ENCODE measurements at places on chromosomes 6 and 20.

- no peak for DNase-seq
These were observed 265.5 kb downstream of the ALDH8A1 start for GRCh38 chr6:134684423-134684795.

- DNase-seq, result no peak
These were observed 71.2 kb upstream of the PLCB4 start for GRCh38 chr20:8997701-8998117.

DNA sequence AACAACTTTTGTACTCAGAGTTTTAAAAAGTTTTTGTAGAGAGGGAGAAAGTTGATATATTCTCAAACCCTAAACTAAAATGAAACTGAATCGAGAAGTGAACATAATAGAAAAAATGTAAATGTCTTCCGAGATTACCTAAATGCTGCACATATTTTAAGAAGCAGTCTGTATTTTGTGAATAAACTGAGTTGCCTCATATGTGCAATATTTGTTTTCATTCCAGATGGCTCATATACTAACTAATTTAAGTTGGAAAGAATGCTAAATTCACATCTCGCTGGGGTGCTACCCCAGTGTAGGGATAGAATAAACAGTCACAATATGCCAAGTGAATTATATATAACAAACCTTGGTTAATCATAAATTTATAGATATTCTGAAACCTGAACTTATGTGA is 285.9 kb upstream of the THEMIS start:
- no peak for DNase-seq

DNA sequence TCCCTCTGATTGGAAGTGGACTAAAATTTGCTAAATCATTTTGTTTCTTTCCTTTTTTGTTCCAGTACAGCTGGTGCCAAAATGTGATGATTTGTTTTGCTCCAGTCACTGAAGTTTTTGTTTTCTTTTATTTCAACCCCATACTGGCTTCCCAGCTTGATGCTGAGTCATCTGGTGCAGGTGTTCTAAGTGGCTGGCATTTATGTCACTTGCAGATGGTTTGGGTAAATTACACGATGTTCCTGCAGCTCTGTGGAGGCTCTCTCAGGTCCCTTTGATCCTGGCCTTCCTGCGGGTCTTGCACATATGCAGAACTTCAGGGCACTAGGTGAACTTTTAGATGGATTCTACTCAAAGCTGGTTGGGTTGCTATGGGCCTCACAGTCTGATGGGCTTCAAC is 577.7 kb downstream of the HAO1 start:
- DNase-seq, result no peak

DNA sequence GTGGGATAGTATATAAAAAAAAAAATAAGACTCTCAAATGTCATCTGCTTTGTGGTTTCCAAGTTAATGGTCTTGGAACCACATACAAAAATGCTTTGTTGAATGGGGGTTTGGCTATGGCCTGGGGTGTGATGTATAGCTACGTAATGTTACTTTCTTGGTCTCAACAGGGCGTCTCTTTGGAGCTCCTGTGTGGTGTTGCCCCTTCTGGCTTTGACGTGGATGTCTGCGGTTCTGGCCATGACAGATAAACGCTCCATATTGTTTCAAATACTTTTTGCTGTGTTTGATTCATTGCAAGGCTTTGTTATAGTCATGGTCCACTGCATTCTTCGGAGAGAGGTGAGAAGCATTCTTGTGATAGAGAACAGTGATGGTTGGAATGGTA is 457.7 kb downstream of the LMBRD1 start:
- no peak for DNase-seq

- DNase-seq, result no peak
These were observed 53.4 kb upstream of the RALGAPA2 start for GRCh38 chr20:20765696-20766365.

GRCh38 chr20:63651942-63652191 is 1.4 kb downstream of the STMN3 start:
- no peak for DNase-seq

DNA sequence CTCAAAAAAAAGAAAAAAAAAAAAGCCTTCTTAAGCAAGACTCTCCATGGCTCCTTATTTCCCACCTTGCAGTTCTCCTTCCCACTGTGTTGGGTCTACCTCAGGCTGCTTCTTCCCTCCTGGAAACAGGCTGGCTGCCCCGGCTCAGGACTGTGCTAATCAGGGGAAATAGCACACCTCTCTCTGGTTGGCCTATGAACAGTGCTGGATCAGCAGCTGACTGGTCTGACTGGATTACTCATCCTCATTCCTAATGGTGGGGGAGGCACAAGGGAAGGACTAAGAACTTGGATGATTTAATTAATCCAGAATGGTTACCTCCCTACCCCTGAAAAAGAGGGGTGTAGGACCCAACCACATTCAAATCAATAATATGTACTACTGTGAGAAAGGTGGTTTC is 3.9 kb upstream of the SRSF3 start:
- DNase-seq, result peak; percentile 34

- DNase-seq, result peak; percentile 8
These were observed 11.5 kb upstream of the DEFB113 start for GRCh38 chr6:49980898-49981297.

- DNase-seq, result no peak
These were observed 136.6 kb downstream of the COL9A1 start for GRCh38 chr6:70166088-70166958.

DNA sequence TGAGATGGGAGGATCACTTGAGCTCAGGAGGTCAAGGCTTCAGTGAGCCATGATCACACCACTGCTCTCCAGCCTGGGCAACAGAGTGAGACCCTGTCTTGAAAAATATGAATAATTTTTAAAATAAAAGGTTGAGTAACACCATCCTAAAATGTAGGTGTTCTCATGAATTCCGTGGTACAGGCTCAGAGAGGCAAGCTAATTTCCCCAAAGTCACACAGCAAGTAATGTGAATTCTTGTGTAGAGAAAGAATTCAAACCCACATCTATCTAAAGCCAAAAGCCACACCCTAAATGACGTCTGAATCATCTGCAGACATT is 80.5 kb downstream of the ZNF217 start:
- DNase-seq, result no peak

DNA sequence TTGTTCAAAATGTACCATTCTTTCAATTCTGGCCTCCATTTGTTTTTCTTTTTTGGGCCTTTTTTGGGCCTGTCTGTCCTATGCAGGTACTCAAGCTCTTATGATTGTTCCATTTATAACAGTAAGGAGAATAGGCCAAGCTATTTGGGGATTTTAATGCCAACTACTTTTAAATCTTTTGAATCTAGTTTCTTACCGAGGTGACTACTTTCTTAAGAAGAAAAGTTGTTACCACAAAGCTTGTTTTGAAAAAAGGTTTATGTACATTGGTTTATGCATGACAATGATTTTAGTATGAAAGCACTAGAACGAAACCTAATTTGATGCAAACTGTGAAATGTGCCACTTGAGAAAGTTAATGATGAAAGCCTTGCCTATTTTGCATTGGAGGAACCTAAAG is 98.3 kb upstream of the MTHFD1L start:
- DNase-seq, result no peak

DNA sequence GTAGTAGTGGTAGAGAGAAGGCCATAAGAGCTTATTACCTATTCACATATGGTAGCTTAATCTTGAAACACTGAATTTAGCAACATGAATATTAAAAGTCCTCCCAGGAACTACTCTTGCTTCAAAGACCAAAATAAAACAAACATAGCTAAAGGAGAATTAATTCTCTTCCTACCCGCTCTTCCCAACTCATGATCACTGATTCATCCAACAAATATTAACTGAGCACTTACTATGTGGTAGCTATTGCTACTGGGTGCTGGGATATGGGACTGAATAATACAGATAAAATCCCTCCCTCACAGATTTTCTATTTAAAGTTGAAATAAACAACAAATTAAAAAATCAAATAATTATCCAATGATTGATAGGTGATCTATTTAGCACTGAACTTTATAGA is 287.1 kb downstream of the BTBD9 start:
- no peak for DNase-seq

- no peak for DNase-seq
These were observed 200.6 kb downstream of the GMPR start for GRCh38 chr6:16438718-16439591.

GRCh38 chr6:16097382-16098171 is 31.3 kb upstream of the MYLIP start:
- no peak for DNase-seq

DNA sequence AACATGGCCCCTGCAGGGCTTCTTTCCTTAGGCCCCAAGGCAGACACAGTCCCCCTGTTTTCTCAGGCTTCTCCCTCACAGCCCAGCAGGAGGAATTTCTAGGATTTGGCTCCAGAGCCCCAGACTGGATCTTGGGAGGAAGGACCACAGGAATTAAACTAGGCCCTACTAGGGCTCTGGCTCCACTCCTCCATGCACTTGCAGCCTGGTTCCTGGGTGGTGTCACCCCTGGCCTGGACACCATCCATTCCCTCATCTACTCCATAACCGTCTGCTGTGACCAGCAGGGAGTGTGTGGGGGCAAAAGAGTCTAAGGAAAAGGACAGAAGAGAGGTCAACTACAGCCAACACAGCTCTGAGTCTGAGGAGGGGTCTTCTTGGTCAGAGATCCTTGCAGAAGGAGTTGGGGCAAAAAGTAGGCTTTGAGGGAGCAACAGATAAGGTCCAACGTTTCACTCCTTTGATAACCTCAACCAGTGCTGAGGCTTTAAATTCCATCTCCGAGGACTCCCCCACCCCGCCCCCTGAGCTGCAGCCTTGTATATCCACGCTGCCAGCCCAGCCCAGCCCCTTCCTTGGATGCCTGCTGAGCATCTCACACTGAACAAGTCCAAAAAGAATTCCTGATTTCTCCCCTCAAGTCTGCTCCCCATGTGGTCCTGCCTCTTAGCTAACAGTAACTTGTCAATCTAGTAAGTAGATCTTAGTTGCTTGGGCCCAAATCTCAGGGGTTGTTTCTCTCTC is 27.9 kb upstream of the SPDEF start:
- no peak for DNase-seq

DNA sequence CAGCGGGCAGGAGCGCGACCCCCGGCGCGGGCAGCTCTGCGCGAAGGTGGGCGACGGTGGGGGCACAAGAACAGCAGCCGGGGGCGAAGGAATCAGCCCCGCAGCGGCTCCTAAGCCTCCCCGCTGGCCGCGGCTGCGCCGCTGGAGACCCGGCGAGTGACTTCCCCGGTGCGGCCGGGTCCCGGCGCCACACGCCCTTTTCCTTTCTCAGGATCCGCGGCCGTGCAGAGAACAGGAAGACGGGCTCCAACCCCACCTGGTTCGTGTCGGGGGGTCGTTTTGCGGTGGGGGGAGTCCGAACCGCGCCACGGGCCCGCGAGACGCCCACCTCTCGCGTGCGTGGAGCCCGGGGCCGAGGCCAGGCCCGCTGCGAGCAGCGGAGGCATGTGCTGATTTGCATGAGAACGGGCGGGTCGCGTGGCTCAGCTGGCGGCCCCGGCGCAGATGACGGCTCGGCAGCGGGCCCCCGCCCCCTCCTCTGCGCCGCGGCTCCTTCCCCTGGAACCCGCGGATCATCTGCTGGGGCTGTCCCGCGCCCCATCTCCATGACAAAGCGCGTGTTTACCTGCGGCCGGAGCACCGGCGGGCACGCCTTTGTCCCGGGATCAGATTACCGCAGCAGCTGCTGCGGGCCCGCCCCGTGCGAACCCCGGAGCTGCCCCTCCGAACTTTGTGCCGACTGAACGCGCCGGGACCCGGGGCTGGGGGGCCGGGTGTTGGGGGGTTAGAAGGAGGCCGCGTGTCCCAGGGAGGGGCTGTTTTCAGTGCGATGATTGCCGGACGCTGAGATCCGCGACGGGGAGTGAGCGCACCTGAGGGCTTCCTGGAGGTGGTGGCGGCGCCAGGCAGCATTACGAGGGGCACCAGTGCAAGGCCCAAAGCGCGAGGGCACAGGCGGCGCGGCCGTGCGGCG is 4.9 kb upstream of the DLL1 start:
- DNase-seq, result no peak

- DNase-seq, result no peak
These were observed 20.1 kb downstream of the RNASET2 start for GRCh38 chr6:166936079-166936787.

GRCh38 chr20:49987015-49987867 is 4.5 kb downstream of the SNAI1 start:
- DNase-seq, result no peak

DNA sequence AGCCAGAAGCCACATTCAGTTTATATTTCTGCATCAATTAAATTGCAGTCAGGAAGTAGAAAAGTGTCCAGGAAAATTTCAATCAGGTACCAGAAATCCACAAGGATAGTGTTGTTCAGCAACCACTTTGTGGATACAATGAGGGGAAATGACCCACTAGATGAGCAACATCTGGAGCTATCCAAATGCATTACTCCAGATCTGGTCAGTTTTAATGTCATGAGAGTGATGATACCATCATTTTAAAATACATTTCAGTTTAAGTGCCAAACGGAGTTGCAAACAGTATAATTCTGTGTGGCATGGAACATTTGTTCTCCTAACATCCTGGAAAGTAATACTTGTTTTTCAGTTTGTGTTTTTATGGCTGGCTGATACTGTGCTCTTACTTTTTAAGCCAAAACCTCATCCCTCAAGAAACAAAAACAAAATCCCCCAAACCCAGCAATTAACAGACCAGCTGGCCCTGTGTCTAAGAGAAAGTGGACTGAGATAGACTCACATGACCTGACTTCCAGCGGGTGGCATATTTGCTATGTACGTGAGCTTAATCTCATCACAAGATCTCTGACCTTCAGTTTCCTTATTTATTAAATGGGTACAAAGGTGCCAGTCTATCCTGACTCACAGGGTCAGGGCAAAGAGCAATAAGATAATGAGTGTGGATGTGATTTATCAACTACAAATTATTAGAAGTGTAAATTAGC is 58.8 kb upstream of the CNKSR3 start:
- no peak for DNase-seq

- DNase-seq, result no peak
These were observed 143.7 kb downstream of the CDH26 start for GRCh38 chr20:60101891-60102281.

DNA sequence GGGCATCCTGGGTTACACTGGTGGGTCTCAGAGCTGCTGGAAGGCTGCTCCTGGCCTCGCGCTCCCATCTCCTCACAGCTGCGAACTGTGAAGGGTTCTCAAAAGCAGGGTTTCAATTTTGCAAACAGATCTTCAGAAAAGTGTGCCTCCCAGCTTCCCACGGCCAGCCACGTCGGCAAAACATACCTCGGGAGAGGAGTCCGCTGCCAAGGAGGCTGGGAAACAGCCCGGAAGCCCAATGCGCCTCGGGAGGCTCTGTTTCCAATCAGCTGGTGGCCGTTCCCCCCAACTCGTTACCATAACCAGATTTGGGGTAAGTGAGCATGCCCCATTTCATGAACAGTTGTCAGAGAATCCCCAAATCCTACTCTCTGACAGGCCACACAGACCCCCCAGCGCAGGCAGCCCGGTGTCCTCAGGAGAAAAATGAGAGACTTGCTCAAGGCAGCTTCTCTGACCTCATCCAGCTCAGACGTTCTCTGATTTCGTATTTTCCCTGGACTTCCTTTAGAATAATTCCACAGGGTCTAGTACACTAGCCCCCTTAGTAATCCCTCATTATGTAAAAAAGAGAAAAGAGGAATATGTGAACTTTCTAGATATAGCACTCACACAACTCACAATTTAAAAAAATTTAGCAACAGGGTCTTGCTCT is 98.4 kb downstream of the SNX5 start:
- DNase-seq, result no peak

Measured in skeletal muscle cell (primary cell).